Mesenchymal stem cell (in vitro differentiated cells and primary cell): ENCODE measurements at places on chromosomes 6 and 20.

- no peak overlapping the region for H3K27ac ChIP-seq
- H3K36me3 ChIP-seq: no peaks in the 10 kb centered on the region
- no peak overlapping the region for H3K4me3 ChIP-seq
- no peaks in the 10 kb centered on the region for H3K4me1 ChIP-seq
Measured at GRCh38 chr20:16057651-16058050, 515.6 kb downstream of the KIF16B start.

- H3K27ac ChIP-seq: no peak overlapping the region
- H3K4me1 ChIP-seq: no peaks in the 10 kb centered on the region
- H3K4me3 ChIP-seq: no peak overlapping the region
- no peak for DNase-seq
- no peaks in the 10 kb centered on the region for H3K36me3 ChIP-seq
Measured at GRCh38 chr6:168709390-168709789, 268.4 kb downstream of the SMOC2 start.

GRCh38 chr20:22159276-22159675, 425.1 kb downstream of the FOXA2 start:
- H3K27ac ChIP-seq: no peak overlapping the region
- no peak for DNase-seq

DNA sequence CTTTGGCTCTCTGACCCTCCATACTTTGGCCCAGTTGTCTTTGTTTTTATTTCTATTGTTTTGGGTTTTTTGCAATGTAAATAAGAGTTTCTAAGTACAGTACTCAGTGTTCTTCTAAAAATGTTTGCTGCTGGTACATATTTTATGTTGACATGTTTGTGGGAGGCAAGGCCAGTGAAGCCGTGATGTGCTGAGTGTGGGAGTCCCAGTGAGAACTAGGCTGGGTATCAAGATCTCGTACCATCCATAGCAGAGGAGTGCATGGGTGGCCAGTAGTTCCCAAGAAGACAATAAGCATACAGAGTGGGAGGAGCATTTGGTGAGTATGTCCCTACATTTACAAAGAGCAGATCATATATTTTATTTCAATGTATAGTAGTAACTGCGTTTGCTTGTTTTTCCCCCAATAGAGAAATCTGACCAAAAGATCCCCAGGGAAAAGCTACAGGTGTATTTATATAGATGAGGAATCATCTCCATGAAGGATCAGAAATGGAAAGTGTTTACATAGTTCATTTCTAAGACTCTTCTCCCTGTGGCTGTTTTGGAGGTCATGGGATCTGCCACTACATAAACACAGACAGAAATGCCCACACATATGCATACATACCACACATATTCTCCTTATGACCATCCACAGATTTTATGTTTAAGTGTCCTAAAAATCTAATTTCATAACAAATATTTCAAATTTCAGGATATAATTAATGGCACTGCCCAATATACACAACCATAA, 285.9 kb downstream of the ALDH8A1 start:
- H3K4me1 ChIP-seq: peaks cover 5% of the 10 kb centered on the region
- no peak overlapping the region for H3K4me3 ChIP-seq
- no peak overlapping the region for H3K27ac ChIP-seq

DNA sequence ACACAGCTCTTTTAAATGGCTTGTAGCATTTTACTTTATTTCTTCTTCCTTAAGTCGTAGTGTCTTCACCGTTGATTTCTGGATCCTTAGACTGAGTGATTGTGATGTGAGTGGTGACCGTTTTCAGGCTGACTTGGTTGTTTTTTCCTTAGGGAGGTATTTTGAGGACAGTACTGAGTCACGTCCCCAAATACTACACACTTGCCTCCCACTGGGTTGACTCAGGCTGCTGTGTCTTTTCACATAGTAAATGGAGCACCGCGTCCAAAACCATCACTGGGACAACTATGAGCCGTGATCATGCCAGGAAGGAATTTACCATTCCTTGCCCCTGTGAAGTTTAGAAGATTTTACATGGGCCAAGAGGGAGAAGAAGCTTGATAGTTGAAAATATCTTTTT, 174.1 kb downstream of the FARS2 start:
- no peak overlapping the region for H3K4me3 ChIP-seq
- H3K36me3 ChIP-seq: peaks cover 8% of the 10 kb centered on the region
- H3K27me3 ChIP-seq: no peaks in the 10 kb centered on the region
- no peak overlapping the region for H3K27ac ChIP-seq
- peak; percentile 54 for DNase-seq
- H3K4me1 ChIP-seq: no peaks in the 10 kb centered on the region

DNA sequence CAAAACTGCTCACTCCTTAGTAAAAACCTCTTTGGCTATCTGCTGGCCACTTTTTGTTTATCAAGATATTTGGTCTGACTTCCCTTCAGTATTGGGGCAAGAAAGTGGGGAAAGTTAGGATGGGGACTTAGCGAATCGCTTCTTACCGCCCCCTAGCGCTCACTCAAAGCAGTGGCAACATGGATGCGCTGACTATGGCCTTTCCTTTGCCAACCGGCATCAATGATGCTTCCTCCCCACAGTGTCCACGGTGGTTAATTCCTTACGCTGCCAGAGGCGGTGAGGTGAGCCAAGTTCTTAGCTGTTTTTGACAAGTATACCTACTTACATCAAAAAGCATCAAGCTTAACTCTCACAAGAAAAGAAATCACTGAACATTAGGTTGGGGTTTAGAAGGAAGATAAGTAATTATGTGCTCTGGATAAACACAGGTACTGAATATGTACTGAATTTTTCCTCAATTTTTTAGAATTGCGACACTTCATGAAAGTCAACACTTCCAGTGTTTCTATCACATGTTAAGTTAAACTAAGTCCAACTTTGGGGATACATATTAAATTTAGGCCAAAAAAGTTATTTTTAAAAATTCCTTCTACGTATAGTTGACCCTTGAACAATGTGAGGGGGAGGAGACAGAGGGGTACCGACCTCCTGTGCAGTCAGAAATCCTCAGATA, 86.7 kb downstream of the GMDS start:
- DNase-seq: peak; percentile 18
- no peaks in the 10 kb centered on the region for H3K27me3 ChIP-seq
- no peaks in the 10 kb centered on the region for H3K36me3 ChIP-seq
- H3K4me3 ChIP-seq: no peak overlapping the region

DNA sequence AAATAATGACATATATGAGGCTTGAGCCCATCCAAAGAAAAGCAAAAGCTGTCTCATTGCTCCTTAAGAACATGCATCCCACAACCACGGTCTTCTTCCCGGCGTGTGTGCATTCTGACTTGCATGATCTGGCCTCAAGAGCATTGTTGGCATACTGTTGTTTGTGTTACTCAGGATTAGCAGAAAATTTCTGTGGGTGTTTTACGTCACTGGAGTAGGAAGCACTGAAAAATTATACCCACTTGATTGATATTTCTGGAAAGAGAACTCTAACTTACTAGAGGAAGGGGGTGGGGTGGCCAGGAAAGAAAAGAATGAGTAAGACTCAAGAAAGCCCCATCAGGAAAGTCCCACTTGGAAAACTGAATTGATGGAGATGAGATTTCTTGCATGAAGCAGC, 326.2 kb upstream of the PRDM1 start:
- H3K4me3 ChIP-seq: no peak overlapping the region
- no peaks in the 10 kb centered on the region for H3K27me3 ChIP-seq
- H3K27ac ChIP-seq: no peak overlapping the region

DNA sequence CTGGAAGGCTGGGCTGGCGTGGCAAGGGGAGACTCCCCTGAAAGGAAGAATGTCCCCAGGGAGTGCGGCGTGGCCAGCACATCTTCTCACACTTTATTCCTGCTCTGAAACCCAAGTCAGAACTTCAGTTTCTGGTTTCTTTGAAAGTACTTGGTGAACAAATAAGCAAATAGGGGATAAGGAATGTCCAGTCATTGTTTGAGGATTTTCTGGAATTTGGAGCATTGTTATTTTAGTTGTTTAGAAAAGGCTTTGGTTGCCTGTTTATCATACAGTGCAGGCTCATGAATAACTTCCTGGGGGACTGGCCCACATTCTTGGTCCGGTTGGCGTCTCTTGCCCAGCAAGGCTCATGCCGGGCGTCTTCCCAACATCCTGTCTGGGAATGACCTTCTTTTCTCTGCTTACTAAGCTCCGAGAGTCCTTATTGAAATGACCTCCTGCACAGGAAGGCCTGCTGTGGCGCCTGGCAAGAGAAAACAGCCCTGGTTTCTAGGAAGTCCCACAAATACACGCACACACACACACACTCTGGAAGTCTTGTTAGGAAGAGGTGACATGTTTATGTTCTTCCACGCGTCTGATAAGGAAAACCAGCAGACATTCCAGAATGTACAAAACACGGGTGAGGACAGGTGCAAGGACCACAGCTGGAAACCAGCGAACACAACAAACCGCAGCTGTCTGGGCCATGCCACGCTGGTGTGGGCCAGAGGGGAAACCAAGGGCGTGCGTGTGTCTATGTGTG, 71.9 kb downstream of the TMEM170B start:
- no peaks in the 10 kb centered on the region for H3K27me3 ChIP-seq
- peak overlapping the region; percentile 88 for H3K27ac ChIP-seq
- no peak overlapping the region for H3K4me3 ChIP-seq
- no peaks in the 10 kb centered on the region for H3K36me3 ChIP-seq
- peaks cover 13% of the 10 kb centered on the region for H3K4me1 ChIP-seq

DNA sequence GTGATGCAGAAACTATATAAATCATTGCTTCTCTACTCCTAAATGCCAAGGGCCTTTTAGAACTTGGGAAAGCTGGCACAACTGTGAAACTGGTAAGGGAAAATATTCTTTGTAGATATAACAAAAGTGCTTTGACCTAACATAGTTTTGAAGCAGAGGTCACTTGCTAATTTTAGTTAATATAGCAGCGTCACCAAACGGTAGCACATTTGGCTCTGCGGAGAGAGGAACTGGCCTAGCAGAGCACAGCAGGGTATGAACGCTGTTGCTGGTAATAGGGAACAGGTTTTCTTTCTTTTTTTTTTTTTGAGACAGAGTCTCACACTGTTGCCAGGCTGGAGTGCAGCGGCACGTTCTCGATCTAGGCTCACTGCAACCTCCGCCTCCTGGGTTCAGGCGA, 67.4 kb downstream of the ECT2L start:
- no peaks in the 10 kb centered on the region for H3K36me3 ChIP-seq
- H3K4me1 ChIP-seq: no peaks in the 10 kb centered on the region
- DNase-seq: no peak

GRCh38 chr20:8287340-8287739, 155.3 kb downstream of the PLCB1 start:
- H3K4me1 ChIP-seq: peaks cover 3% of the 10 kb centered on the region
- no peaks in the 10 kb centered on the region for H3K36me3 ChIP-seq
- DNase-seq: no peak
- peak overlapping the region; percentile 56 for H3K27ac ChIP-seq

- H3K27ac ChIP-seq: peak overlapping the region; percentile 98
- peaks cover 25% of the 10 kb centered on the region for H3K36me3 ChIP-seq
- no peaks in the 10 kb centered on the region for H3K4me1 ChIP-seq
Measured at GRCh38 chr6:12012558-12013306, 620 bp downstream of the HIVEP1 start.

DNA sequence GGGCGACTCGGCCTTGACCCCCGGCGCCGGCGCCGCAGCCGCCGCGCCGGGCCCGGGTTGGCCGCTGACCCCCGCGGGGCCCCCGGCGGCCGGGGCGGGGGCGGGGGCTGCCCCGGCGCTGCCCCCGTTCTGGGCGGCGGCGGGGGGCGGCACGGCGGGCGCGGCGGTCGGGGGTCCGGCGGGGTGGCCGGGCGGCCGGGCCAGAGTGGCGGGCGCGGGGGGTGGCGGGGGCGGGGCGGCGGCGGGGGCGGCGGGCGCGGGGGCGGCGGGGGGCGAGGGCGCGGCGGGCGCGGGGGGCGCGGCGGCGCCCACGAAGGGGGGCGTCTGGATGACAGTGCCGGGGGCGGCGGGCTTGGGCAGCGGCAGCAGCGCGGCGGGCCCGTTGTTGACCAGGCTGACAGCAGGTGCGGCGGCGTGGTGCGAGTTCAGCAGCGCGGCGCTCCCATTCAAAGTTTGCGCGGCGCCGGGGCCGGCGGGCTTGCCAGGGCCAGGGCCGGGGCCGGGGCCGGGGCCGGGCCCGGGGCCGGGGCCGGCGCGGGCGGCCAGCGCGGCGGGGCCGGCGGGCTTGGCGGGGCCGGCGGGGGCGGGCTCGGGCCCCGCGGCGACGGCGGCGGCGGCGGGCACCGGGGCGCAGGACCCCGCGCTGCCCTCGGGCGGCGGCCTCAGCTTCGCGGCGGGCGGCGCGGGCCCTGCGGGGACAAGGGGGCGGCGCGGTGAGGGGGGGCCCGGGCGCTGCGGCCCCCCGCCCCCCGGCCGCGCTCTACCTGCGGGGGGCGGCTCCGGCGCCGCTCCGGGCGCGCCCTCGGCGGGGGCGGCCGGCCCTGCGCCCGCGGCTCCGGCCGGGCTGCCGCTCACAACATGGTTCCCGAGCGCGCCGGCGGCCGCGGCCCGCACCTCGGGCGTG, 659 bp downstream of the TAF4 start:
- no peaks in the 10 kb centered on the region for H3K27me3 ChIP-seq
- no peak for DNase-seq
- peaks cover 17% of the 10 kb centered on the region for H3K4me1 ChIP-seq
- peaks cover 18% of the 10 kb centered on the region for H3K36me3 ChIP-seq
- H3K4me3 ChIP-seq: peak overlapping the region; percentile 90

- H3K4me3 ChIP-seq: peak overlapping the region; percentile 37
- H3K27ac ChIP-seq: peak overlapping the region; percentile 41
- no peak for DNase-seq
- no peaks in the 10 kb centered on the region for H3K36me3 ChIP-seq
Measured at GRCh38 chr6:15246217-15246665, 372 bp downstream of the JARID2 start.

- DNase-seq: peak; percentile 84
- H3K4me3 ChIP-seq: peak within 1 kb of the TSS; percentile 88
- H3K4me1 ChIP-seq: peaks cover 38% of the 10 kb centered on the region
- H3K27ac ChIP-seq: peak within 1 kb of the TSS; percentile 71
- H3K27me3 ChIP-seq: no peaks in the 10 kb centered on the region
Measured at GRCh38 chr6:33208091-33208967, at the start of gene RING1. Gene RING1 (plus strand): TSS chr6:33208500. CDS start chr6:33208823, 323 bp downstream.

- H3K36me3 ChIP-seq: no peaks in the 10 kb centered on the region
- no peak overlapping the region for H3K4me3 ChIP-seq
- H3K4me1 ChIP-seq: no peaks in the 10 kb centered on the region
- H3K27ac ChIP-seq: no peak overlapping the region
Measured at GRCh38 chr20:51087266-51087665, 64.4 kb upstream of the KCNG1 start.

DNA sequence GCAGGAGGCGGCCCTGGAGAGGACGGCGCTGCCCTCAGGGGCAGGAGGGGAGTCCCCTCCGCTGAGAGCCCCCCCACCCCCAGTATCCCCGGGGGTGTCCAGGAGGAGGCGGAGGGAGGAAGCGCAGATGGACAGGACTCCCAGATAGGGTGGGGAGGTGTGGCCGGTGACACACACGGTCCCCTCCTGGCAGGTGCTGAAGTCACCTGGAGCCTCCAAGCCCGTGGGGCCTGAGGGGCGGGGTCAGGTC, 1.4 kb downstream of the STMN3 start:
- H3K27me3 ChIP-seq: no peaks in the 10 kb centered on the region
- H3K4me3 ChIP-seq: peak overlapping the region; percentile 69
- DNase-seq: no peak

GRCh38 chr6:9136141-9136822, 700.9 kb upstream of the SLC35B3 start:
- peak; percentile 41 for DNase-seq
- no peak overlapping the region for H3K4me3 ChIP-seq
- H3K27me3 ChIP-seq: no peaks in the 10 kb centered on the region
- H3K4me1 ChIP-seq: no peaks in the 10 kb centered on the region
